ENCODE measurements at places on chromosomes 4 and X.

DNA sequence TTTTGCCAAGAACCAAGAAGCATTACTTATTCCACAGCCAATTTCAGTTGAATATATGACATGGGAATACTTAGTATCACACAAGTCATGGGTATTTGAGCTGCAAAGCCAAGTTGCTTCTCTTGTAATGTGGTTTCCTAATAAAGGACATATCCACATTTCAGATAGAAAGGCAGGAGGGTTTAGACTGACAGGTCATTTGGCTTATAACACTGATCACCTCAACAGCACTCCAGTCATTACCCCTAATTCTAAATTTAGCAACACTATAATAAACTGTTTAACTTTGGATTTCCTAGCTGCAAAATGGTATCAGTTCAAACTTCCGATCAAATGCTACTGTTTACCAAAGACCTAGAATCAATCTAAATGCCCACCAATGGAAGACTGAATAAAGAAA lies 114.0 kb upstream of the FTHL17 start:
- no peak for DNase-seq

- no peak for DNase-seq
Measured at GRCh38 chrX:32597777-32598176, 613.6 kb downstream of the DMD start.

DNA sequence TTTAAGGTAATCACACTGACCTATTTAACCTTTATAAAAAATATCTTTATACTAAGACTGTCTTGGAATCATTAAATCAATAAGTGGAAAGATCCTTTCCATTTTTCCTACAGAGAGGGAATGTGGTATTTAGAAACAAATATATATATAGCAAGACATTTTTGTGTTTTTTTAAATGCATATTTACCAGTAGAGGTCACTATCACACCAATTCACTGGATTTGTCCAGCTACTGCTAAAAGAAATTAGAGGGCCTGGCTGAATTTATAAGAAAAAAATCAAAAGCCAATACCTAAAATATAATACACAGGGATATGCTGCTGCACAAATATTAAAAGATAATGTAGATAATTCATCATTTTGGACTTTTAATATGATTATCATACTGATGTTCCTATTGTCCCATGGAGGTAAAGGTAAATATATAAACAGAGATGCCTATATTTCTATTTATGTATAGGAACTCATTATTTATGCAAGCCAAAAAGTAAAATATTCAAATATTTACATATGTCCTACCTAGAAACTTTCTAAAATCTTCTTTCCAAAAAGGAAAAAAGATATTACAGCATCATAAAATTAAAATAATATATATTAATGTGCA lies 69.5 kb downstream of the PDE5A start:
- no peak for DNase-seq

- DNase-seq = no peak
Measured at GRCh38 chrX:13000301-13000811, 25.4 kb downstream of the TMSB4X start.

- no peak for DNase-seq
Measured at GRCh38 chr4:2301806-2302205, 39.9 kb upstream of the MXD4 start.

GRCh38 chrX:11097933-11098332 lies 13.2 kb upstream of the HCCS start:
- no peak for DNase-seq

DNA sequence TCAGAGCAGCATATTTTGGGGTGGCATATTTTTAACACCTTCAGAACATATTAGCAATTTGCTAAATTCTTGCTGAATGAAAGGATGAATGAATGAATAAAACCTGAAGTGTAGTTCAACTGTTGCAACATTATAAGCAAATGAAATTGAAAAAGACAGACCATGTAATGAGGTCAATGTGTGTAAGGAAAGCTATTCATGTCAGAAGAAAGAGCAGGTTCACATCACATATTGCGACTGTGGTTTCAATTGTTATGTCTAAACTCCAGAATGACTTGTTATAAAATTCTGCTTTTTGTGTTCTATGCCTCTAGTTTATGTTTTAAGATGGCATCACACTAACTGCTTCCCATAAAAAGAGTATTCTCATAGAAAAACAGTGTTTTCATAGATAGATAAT lies 32.9 kb upstream of the DSPP start:
- no peak for DNase-seq

GRCh38 chr4:148961526-148961925 lies 519.3 kb upstream of the NR3C2 start:
- no peak for DNase-seq

DNA sequence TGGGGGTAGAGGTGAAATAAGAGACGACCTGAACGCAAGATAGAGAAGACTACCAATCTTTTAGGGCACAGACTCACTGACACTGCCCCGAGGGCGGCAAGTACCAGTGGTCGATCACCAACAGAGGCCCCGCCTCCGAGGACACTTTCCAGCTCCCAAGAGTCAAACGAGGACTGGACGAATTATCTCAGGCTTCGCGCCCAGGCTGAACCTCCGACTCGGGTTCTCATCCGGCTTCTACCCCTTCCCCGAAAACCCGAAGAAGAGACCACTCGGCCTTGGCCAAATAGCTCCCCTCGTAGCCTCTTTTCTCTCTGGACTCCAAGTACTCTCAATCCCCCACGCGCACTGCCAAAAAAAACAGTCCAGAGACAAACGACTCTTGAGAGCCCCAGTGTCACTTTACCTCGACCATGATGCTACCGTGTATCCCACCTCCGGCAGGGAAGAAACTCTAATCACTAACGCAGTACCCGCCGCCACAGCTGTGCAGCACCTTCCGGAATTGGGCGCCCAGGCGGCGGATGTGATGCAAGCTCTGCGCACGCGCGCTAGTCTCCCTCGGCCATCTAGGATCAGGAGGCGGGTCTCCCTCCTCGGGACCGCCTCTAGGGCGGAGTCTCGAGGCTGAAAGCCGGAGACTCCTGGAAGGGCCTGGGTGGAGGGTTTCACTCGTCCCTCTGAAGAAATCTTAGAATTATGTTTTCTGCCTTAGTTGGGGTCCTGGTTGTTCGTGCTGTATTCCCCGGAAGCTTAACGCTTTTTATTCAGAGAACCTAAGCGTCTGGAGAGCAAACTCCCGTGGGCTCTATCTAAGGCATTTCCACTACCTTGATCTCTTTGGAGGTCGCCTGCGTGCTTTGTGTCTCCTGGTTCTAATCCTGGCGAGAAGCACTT lies at the start of gene PLRG1:
Gene PLRG1, minus strand, starts transcription at position 507 of the 897 bp plus-strand sequence. Its CDS starts 92 bp downstream, at position 415.
- peak; percentile 55 for DNase-seq

- DNase-seq = no peak
Measured at GRCh38 chr4:24394041-24394440, 190.3 kb downstream of the DHX15 start.

DNA sequence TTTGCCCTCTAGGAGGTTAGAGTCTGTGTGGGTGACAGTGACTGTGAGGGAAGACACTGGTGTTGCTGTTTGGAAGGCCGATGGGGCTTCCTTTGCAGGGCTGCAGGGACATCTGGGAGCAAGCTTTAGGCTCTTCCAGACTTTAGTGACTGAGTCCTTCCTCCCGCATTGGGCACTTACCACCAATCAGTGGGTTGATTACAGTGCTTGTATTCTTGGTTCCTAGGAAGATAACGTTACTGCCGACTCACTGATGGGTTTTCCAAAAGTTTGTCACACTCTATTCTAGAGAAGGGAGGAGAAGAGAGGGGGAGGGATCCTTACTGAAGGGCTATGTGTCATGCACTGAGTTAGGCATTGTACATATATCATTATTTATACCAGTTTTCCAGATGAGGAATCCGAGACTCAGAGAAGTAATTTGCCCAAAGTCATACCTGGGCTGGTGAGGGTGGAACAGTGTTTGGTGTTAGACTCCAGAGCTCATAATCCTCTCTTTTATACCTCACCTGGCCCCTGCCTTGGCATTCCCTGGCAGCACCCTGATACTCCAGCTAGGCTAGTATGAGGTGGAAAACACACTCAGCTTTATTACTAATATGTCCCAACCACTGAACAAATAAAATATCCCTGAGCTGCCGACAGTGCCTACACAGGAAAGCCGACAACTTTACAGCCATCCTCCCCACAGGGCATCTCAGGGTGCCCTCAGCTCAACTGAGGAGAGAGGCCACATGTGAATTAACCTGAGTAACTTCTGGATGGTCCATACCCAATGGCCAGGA lies 3.8 kb downstream of the CHST7 start:
- DNase-seq = no peak

DNA sequence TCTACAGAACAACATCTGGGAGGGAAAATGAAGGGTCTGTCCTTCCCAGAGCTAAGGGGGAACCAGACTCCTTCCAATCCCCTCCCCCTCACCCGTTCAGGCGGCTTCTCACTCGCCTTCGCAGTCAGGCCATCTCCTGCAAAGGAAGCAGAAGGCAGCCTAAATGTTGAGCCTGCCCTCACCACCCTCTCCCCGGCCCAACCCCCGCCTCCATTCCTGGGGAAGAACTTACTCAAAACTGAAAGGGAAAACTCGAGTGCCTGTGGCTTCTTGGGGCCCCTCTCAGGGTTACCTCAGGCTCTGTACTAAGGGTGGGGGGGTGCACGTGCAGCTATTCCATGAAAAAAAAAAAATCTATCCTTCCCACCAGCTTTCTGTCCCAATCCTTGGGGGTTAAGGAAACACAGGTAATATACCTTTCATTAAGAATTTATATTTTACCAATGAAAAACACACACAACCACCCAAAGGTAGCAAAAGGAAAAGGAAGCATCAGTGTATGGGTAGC lies 2.4 kb downstream of the ZMYM3 start:
- no peak for DNase-seq

- no peak for DNase-seq
Measured at GRCh38 chr4:133594390-133595207, 445.5 kb downstream of the PCDH10 start.

- no peak for DNase-seq
Measured at GRCh38 chrX:113222305-113222704, 381.7 kb upstream of the AMOT start.

DNA sequence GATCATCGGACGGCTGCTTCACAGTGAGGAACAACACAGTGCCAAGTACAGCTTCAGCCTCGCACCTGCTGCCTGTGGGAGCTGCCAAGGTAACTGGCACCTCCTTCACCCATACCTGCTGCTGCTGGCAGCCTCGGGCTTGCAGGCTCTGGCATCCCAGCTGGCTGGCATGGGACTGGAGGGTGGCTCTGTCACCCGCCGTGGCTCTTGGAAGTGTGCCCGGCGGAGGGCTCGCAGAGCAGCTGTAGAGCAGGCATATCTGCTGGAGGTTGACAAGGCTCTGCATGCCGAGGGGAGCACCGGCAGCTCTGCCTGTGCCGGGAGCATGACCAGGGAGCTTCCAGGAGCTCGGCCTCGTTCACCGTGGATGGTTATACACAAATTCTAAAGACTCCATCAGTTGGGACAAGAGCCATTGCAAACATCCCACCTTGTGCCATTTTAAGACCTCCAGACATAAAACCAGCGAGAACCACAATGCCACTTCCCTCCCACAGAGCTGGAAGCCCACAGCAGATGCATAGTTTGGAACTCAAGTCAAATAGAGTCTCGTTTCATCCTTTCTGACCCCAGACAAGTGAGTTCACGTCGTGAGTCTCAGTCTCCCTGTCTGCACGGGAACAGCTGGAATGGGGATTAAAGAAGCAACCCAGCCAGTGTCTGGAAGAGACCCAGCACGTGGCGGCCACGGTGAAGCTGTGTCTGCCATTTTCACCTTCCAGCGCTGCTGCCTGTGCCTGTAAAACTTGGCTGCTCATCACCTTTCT lies 84.3 kb upstream of the PSAPL1 start:
- DNase-seq = no peak

GRCh38 chr4:152943672-152944071 lies 7.5 kb downstream of the FHDC1 start:
- no peak for DNase-seq

DNA sequence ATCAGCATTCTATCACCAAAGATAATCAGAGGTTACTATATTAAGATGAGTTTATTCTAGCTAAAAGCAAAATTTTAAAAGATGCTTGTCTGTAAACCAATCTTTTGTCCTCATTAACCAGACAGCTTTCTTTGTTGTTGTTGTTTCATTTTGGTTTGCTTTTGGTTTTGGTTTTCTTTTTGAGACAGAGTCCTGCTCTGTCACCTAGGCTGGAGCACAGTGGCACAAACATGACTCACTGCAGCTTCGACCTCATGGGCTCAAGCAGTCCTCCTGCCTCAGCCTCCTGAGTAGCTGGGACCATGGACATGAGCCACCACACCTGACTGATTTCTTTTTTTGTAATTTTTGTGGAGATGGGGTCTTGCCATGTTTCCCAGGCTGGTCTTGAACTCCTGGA lies 102.9 kb downstream of the COX18 start:
- DNase-seq = no peak

GRCh38 chr4:915595-915994 lies 16.5 kb downstream of the GAK start:
- no peak for DNase-seq

GRCh38 chr4:36041340-36041739 lies 203.0 kb downstream of the ARAP2 start:
- DNase-seq = no peak

- no peak for DNase-seq
Measured at GRCh38 chr4:188411805-188412204, 272.6 kb downstream of the TRIML1 start.

GRCh38 chrX:71604796-71605568 lies 13.3 kb downstream of the CXCR3 start:
- DNase-seq = no peak

DNA sequence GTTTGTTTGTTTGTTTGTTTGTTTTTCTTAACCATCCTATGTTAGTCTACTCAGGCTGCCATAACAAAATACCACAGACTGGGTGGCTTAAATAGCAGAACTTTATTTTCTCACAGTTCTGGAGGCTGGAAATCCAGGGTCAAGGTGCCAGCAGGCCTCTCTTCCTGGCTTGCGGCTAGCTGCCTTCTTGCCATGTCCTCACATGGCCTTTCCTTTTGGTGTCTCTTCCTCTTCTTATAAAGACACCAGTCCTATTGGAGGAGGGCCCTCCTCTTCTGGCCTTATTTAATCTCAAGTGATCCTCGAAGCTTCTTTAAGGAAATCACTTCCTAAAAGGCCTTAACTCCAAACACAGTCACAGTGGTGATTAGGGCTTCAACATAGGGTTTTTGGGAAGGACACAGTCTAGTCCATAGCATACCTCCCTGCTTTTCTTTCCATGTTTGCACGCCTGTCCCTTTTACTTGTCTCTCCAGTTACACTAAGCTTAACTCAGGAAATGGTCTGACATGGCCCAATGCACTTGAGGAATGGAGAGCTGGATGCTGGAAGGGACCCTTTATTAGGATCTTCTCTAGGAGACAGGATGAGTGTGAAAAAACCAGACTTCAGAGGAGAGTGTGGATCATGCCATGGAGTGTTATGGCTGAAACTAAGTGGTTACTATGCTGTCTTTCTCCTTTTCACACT lies 36.0 kb upstream of the MGST2 start:
- no peak for DNase-seq

DNA sequence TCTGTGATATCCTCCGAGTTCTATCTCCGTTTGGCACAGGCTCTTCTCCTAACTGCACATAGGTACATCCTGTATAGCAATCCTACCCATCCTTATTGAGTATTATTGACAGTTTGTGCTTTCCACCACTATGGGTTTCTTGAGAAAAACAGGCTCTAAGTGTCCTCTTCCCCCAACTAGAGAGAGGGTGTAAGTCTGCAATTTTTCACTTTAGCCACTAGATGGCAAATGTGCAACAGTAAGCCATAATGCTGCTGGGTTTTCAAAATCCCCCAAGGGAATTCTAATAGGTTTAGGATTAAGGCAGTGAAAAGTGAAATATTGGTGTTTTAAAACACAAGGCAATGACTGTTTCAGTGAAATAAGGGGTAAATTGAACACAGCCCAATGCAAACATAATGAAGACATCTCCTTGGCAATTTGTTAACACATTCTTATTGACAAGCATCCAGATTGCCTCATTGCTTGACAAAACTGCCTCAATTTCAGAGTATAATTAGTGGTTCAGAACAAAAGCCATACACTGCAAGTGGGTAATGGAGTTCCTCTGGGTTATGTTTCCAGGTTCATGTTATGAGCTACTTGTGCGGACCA lies 239.0 kb upstream of the HTR2C start:
- no peak for DNase-seq
